ENCODE measurements at places on chromosomes 3 and 15.

DNA sequence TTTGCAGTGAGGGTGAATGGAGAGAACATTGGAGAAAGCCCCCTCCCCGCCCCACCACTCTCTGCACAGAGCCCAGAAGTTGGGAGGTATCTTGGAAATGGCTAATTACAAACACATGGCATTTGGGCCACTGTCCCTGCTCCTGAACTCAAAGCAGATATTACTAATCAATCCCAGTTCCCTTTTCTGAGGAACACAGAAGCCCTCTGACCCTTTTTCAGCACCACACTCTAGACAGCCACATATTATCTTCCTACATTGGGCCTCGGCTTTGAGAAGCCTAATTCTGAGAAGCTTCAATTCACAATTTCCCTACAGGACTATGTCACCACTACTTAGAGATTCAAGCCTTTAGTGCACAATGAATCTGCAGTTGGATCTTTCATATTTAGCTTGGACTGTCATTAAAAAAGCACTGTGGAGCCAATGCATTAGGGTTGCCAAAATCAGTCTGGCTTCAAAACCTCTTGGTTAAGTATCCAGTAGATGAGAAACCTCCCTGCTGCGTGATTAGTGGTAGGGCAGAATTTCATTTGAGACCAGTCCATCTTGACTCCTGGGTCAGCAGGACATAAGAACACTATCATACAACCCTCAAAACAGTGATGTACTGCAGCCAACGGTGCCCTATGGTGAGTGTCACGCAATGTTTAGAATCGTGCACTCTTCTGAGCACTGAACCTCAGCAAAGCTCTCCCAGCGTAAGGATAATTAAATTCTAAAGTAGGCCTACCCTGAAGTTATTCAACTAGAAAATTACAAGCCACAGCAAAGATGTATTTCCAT is 26.1 kb downstream of the MGLL start:
- no peak for DNase-seq

- DNase-seq: no peak
Observed at GRCh38 chr3:43523454-43524053, 98.3 kb downstream of the ANO10 start.

GRCh38 chr3:72821161-72821781 is 27.0 kb downstream of the SHQ1 start:
- no peak for DNase-seq

GRCh38 chr3:136882571-136882970 is 20.6 kb downstream of the NCK1 start:
- no peak for DNase-seq

Measured in CMK (cell line).